ENCODE measurements at places on chromosomes 3 and 15.

DNA sequence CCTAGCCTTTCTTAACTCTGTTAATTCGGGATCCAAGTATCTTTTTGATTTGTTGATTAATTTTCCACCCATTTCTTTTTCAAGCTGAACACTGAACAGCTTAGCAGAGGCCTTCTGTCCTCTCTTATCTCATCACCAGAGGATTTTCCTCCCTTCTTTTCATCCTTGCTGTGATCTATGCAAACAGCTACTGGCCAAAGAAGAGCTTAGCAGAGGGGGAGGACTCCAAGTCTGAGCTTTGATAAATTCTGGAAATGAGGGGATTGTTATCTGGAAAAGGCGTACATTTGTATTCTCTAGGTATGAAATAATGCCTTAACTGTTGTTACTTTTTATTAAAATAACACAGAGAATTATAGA is 13.4 kb downstream of the DZIP3 start:
- DNase-seq: no peak

DNA sequence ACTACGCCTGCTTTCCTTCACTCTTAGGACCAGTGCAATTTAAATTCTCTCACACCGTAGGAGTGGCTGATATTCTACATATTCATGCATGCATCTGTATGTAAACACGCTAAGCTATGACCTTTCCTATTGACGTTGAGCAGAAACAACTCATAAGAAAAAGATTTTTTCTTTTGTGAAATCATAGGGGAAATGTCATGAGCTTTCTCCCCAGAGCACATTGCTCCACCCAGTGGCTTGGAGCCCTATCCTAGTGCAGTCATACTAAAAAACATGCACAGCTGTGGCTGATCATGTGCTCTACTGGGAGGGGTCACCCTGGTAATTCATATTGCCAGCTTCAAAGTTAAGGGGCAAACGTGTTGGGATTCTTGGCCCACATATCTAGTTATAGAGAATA is 1.8 kb upstream of the MESD start:
- DNase-seq: no peak

DNA sequence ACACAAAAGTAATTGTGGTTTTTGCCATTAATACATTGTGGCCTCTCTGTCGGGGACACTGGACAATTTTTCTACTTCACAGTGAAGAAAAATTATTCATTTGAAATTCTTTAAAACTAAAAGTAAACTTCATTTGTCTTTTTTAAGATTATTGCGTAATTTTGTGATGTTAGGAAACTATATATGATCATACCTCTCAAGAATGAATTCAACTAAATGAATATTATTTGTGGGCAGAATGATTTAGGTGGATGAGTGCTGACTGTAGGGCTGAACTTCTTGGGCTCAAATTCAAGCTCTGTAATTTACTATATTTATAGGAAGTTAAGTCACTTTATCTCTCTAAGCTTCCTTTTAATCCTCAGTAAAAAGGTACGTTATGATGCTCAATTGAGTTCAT is 441.2 kb downstream of the ROBO1 start:
- DNase-seq: no peak

GRCh38 chr3:169545606-169546005 is 117.9 kb downstream of the MECOM start:
- DNase-seq: no peak

GRCh38 chr3:16392065-16392464 is 121.4 kb downstream of the RFTN1 start:
- DNase-seq: no peak

DNA sequence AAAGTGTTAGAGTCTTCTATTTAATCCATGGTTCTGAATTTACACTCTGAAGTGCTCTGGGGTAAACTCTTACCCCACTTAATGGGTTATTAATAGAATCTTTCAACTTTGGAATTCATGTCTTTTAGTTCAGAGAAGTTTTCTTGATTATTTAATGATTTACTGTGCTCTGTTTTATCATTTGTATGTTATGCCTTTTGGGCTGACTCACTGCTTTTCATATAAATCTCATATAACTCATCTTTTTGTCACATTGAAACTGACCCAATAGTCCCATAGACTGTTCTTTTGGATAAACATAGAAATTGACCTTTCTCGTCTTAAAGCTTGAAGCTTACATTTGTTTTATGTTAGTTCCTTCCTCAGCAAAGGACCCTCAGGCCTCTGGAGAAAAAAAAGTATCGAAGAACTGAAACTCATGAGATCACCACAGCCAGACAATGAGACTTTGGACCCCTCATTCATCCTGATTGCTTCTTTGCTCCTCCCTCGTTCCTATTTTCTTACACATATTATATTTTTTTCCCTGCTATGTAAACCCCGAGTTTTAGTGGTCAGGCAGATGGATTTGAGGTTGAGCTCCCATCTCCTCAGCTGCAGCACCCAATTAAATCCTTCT is 229.1 kb upstream of the CBLB start:
- DNase-seq: no peak

GRCh38 chr15:48617619-48618018 is 27.9 kb downstream of the FBN1 start:
- DNase-seq: no peak

DNA sequence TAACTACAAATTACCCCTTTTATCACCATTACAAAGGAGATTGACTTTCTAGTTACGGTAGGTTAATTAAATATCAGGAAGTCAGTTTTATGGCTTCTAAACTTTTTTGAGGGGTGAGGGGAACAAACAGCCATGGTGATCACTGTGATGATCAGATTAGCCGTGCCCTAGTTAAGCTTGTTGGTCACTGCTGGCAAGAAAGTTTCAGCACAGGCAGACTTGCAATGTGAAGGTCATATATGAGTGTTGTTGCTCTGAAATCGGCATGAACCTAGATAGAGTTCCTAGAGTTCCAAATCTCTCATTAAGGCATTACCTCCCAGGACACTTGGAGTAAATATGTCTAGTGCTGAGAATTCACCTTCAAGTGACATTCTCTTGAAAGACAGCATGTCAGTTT is 156.6 kb downstream of the GHSR start:
- DNase-seq: no peak

DNA sequence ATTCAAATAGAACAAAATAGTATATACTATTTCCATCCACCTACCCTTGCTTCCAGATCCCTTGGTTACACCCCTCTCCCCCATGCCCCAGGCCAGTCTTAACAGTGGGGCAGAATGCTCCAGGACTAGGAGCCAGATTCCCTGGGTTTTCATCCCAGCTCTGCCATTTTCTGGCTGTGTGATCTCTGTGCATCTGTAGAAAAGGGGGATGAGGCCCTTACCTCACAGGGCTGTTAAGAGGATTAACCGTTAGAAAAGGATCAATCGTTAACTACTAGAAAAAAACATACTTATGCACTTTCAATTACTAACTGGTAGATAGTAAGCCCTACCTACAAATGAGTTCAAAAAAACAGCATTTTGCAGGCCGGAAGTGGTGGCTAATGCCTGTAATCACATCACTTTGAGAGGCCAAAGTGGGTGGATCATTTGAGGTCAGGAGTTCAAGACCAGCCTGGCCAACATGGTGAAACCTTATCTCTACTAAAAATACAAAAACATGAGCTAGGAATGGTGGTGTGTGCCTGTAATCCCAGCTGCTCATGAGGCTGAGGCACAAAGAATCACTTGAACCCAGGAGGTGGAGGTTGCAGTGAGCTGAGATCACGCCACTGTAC is 11.7 kb downstream of the EBLN2 start:
- DNase-seq: no peak

DNA sequence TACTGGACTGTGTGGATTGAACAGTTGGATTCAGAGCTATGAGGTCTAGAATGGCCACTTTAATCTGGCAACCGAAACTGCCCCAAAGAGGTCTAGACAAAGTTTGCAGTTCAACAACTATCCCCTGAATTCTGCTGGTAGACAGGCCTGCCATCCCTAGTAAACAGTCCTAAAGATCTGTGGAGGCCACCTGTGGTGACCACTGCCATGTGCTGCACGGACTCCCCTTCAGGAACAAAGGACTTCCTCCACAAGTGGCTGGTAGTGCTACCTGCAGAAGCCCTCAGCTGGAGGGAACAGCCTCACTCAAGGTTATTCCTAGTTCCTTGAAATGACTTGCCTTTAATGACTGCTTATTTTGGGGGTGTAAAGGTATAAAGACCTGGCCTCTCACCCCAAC is 6.1 kb downstream of the TNFAIP8L3 start:
- DNase-seq: no peak

GRCh38 chr3:189944285-189945145 is 176.2 kb downstream of the P3H2 start:
- DNase-seq: no peak

DNA sequence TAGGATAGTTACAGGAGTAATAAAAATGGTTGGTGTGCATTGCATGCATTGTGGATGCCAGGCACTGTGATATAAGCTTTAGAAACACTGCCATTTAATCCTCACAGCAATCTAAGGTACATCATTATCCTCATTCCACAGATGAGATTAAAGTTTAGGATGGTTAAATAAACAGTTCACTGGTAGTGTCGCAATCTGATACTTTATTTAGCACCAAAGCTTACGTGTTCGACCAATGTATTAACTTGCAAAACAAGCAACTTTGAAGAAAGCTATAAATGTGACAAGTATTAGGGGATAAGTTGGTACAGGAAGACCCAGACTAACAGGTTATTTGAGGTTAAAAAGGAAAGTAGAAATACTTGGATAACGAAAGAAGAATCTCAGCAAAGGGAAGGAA is 150.5 kb upstream of the ZNF385D start:
- DNase-seq: no peak

All from stimulated activated CD8-positive, alpha-beta memory T cell treated with anti-CD3 and anti-CD28 coated beads, Interleukin-4, amount 100 ng/mL, for 1 hour (primary cell).